ENCODE measurements at places on chromosomes 3 and 15.

- no peak for DNase-seq
Measured at GRCh38 chr15:70418943-70419342, 321.2 kb upstream of the TLE3 start.

- DNase-seq, result no peak
Measured at GRCh38 chr3:28677581-28677980, 329.0 kb upstream of the AZI2 start.

GRCh38 chr3:23254835-23255234 lies 51.7 kb downstream of the UBE2E2 start:
- DNase-seq, result no peak

DNA sequence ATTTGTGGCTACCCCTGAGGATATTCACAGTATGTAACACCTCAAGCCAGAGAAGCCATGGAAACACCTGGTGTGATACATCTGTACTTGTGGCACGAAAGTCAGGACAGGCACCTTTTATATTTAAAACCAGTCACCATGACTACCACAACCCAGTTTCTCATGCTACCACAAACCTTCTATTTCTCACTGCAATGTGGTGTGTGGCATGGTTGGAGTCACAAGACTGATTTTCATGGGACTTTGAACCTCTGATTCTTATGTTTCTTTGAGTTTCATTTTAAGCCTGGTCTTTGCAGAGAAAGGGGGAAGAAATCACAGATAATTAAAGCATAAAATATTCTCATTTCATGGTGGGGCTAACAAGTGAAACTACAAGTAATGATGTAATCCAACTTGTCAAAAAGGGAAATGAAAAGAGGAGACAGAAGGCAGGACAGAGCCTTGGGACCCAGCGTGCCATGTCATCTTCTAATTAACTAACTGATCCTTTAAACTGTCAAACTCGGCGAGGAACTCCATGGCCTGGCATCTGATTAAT lies 175.9 kb downstream of the PDZRN3 start:
- DNase-seq, result no peak

DNA sequence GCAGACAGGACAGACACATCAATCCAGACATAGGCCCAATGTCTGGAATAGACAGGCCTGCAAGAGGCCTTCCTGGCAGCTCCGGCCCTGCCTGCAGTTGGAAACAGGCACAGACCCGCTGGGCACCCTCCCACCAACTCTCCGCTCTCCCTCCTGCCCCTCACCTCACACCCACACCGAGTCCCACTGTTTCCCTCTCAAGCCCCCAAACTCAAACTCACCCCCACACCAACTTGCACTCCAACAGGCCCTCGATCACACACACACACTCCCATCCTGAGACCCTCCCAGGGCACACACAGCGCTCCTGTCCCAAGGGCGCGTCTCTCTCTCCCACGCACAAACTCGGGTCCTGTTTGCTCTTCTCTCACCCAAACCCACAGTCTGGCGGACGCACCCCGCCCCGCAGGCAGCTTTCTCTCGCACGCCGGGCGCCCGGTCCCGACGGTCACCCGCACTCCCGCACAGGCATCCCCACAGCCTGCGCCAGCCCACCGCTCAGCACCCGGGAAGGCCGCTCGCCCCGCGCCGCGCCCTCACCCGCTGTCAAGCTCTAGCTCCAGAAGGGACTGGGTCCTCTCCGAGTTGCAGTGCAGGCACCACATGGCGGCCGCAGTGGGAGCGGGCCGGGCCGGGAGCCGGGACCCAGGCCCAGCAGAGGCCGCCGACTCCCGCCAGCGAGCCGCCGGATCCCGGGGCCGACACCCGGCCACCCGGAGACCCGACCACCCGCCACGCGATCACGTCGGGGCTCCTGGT lies 106.2 kb downstream of the IQSEC1 start:
- DNase-seq, result peak; percentile 21

GRCh38 chr3:78912259-78912658 lies 855.5 kb downstream of the ROBO1 start:
- no peak for DNase-seq

DNA sequence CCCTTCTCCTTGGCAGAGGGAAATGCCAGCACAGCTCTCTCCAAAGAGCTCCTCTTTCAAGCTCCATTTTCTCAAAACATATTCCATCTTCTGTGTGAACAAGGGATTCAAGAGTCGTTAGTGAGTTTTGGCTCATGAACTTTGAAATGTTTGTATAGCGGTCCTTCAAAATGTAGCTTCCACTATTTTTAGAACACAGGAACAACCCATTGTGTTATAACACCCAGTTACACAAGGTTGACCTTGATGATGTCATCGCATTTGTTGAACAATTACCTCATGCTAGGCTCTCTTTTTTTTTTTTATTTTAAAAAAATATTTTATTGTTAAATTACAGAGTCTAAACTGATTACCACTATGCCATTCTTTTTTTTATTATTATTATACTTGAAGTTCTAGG lies 251.7 kb downstream of the THSD4 start:
- DNase-seq, result no peak

- no peak for DNase-seq
Measured at GRCh38 chr3:135182364-135182998, 387.4 kb downstream of the EPHB1 start.

GRCh38 chr3:47265725-47266428 lies 16.7 kb downstream of the KIF9 start:
- no peak for DNase-seq

- peak; percentile 85 for DNase-seq
Measured at GRCh38 chr15:92909136-92909781, 9.1 kb downstream of the CHD2 start.

DNA sequence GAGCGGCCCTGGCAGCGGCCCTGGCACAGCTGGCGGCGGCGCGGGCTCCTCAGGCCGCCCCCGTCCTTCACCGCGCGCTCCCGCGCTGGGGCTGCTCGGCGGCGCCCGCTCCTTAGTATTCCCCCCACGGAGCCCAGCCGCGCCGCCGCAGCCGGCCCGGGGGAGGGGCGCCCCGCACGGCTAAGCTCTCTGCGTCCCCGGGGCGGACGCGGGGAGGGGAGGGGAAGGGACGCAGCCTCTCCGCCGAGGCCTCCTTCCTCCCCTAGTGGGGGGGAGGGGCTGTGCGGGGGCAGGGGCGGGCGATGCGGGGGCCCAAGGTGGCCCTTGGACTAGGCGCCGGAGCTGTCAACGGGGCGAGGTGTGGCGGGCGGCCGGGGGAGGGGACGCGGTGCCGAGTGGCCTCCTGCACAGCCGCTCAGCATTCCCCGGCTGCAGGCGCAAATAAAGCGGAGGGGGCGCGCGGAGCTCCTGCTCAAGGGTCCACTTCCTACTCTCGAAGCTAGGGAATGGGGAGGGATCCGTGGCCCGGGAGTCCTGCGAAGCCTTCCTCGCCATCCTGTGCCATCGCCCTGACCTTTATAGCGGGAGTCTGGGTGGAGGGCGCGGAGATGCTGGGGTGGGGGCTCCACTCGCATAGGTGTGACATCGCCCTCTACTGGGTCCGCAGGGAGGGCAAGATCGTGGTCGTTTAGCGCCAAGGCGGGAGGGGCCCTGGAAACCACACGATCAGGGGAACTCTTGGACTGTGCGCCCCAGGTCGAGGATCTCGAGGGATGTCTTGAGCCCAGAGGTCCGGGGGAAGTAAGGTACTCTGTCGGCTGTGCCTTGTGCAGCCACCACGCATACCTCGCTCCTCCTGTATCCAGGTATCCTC lies 22.2 kb downstream of the EPHB3 start:
- no peak for DNase-seq

DNA sequence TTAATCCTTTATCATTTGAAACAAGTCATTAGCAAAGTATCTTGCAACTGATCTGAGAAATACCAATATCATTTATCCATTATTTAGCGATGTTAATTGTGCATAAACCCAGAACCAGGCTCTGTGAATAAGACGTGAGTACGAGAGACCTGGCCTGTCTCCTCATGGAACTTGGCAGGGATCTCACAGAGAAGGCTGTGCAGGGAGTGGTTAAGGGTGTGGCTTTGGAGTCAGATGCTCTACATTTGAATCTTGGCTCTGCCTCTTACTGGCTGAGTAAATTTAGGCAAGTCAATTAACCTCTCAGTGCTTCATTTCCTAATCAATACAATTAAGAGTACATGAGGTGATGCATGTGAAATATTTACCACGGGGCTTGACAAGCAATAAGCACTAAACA lies 39.9 kb upstream of the TBL1XR1 start:
- no peak for DNase-seq

DNA sequence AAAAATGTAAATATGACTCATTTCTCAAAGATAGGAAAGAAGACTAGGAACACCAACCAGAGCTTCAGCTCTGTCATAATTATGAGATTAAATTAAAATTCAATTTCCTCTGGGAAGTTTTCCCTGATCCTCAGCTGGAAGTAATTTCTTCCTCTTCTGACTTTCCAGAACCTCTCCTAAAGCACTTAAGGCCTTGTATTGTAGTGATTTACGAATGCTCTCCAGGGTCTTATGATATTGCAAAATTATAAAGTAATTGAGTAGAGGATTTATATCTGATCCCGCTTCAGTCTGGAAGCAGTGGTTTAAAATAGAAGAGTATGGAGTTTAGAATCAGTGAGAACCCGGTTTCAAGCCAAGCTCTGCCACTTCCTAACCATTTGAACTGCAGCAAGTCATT lies 279.8 kb downstream of the ZPLD1 start:
- no peak for DNase-seq

GRCh38 chr3:51992017-51992682 lies 3.5 kb downstream of the RPL29 start:
- no peak for DNase-seq

GRCh38 chr3:100830931-100831330 lies 121.6 kb downstream of the TFG start:
- DNase-seq, result no peak

DNA sequence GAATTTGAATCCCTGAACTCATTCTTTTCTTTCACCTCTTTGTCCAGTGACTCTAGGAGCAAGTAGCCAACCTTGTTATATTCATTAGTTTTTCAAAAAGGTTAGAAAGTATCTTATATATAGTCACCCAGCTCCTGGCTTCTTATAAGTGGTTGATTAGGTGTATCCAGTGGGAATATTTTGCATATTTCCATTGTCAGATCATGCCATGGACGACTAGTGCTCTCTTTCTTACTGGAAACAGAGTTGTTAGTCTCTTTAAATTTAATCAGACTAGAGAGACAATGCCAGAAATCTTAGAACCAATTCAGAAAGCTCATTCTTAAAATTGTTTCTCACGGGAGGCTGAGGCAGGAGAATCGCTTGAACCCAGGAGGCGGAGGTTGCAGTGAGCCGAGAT lies 73.4 kb downstream of the CHRD start:
- DNase-seq, result no peak

DNA sequence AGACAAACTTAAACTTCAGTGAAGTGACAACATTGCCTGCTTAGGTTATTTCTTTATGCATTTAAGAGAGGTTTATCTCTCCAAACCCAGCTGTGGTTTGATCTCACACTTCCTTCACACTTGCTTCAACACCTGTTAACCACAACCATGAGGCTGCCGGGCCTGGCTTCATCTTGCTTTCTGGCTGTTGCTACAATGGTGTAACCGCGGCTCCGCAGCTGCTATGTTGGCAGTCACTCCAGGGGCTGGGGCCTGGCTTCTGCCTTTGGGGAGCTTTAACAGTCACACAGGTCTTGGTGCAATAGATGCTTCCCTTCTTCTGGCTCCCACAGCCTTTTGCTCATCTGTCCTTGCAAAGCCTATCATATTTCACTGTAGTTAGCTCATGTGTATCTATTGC lies 72.9 kb upstream of the MNS1 start:
- no peak for DNase-seq

GRCh38 chr15:44713006-44713966 lies 2.0 kb downstream of the B2M start:
- DNase-seq, result peak; percentile 41

DNA sequence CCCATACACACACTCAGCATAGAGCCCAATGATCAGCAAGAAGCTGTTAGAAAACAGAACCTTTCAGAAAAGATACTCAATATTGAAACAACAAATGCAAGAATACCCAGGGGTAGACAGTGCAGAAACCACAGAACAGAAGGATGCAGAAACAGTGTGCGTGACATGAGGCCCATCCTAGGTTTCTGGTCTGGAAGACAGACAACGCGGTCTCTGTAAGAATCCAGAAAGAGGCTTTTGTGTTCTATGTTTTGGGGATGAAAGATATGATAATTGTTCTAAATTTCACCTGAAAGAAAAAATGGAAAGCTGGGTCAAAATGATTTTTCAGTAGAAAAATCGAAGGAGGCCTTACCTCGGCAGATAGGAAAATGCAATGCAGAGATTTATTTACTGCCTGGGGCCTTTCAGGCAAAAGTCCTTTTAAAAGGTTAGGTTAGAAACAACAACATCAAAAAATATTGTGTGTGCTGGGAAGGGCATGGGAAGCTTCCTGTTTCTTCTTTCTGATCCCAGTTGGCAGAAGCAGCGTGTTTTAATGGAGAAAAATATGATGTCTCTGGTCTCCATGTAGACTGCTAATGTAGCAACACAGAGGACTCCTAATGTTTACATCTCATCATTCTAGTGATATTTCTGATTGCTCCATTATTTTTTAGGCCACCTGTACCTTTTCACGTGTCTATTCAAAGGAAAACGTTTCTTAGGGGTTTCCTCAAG lies 17.0 kb downstream of the SYNM start:
- DNase-seq, result no peak

DNA sequence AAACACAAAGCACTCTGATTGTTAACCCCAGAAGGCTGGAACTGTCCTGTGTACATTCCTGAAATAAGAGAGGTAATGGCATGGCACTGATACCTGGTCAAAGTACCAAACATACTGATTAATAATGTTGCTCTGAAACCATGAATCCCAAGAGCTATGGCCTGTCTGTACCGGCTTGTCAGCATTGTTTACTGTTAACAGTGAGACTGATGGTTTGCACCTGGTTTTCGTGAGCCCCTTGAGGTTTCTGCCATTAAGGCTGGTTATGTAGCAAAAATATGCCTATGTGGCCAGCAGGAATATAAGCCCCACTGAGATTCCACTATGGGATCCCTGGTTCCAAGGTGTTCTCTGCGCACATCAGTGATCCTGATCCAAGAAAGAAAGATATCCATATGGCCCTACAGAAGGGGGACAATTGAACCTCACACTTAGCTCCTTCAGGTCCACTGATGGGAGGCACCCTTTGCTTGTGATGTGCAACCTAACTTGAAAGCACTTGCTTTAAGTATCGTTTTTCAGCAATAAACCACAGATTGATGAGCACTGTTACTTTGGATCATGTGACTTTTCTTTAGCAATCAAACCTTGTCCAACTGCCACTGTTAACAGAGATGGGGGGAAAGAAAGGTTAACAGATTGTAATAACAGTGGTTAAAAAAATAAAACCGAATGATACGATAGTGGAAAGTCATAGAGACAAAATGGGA lies 65.2 kb downstream of the TBL1XR1 start:
- DNase-seq, result no peak
